LNCaP clone FGC (cell line): ENCODE measurements at places on chromosomes 5 and 9.

- DNase-seq: no peak
Measured at GRCh38 chr9:125701351-125701750, 5.7 kb downstream of the MAPKAP1 start.

- no peak for DNase-seq
Measured at GRCh38 chr5:56871777-56872176, 37.6 kb upstream of the SETD9 start.

DNA sequence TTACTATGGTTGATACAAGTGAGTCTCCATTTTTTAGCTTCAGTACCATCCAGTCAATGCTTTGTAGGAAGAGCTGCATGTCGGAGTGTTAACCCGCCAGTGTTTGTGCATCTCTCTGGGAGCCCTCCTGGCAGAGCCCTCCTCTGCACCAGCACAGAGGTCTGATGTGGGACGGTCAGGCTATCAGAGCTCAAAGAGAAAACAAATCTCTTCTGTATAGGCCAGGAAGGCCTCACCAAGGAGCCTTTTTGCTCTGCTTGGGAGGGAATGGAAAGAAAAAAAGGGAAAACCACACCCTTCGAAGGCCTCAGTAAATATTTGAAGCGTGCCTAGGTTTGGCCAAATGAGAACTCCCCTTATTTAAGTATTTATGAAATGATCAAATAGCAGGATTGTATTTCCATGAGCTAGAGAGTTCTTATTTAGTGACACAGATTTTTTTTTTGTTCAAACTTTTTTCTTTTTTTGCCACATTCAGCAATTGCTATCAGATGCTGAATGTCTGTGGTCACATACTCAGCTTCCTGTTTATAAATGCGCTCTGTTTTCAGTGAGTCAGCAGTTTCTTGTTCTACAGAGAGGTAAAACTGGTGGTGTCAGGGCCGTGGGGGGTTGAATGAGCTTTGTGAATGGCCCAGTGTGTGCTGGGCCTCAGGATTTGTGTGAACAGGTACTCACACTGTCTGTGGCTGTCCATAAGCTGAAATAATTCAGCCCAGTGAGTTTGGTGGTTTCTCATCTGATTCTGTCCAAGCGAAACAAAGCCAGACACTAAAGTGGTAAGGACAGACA, 226.6 kb downstream of the SNX18 start:
- no peak for DNase-seq

- DNase-seq: no peak
Measured at GRCh38 chr5:163448491-163448890, 11.1 kb downstream of the CCNG1 start.

DNA sequence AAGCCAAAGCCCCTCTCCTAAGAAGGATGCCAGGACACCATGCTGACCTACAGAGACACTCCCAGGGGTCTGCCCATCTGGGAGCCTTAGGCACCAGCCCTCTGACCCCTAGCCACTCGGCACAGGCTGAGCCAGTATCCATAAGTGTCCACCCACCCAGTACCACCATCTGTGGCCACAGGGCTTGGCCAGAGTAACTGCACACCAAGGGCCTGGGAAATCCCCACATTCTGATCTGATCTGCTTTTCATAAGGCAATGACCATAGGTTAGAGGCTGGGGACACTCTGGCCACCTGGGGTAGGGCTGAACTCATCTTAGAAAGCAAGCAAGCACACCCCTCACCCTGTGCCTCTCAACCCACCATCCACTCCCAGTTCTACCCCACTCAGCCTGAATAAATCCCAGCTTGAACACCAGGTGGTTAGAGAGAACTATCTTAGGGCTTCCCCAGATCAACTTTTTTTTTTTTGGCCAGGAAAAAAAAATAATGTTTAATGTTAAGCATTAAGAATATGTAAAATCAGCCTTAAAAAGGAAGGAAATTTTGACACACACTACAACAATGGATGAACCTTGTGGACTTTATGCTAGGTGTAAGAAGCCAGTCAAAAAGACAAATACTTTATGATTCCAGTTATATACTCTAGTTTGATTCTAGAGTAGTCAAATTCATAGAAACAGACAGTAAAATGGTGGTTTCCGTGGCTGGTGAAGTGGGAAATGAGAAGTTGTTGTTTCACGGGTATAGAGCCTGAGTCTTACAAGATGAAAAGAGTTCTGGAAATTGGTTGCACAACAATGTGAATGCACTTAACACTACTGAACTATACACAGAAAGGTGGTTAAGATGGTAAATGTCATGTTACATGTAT, 6.2 kb downstream of the GNPDA1 start:
- no peak for DNase-seq

- DNase-seq: no peak
Measured at GRCh38 chr9:112430006-112430522, 50.2 kb downstream of the HSDL2 start.

DNA sequence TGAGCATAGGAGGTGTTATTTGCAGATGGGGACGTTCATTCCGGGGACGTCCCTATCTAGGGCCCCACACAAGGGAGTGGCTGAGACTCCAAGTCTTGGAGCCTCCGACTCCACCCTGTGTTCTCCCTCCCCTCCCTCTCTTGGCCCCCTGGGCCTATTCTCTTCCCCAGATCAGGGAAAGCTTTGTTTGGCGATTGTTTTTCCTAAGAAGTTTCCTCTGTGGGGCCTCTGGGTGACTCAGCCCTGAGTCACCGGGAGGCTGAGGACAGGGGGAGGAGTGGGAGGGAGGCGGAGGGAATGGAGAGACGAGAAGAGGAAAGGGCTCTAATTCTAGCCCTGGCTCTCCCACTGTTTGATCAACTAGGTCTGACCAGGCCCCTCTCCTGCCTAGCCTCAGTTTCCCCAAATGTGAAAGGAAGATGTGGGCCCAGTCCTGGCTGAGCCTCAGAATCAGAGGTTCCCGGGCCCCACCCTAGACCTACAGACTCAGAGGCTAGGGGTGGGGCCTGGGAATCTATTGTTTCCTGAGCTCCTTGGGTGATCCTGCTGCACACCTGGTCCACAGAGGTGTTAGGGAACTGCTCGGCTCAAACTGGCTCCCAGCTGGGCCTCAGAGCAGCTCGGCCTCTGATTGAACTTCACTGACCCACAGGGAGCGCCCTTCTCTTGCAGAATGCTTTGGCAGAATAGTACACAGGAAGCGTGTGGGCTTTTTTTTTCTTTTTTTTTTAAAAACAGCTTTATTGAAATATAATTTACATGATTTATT, 19.2 kb downstream of the GSN start:
- no peak for DNase-seq

- no peak for DNase-seq
Measured at GRCh38 chr5:3080366-3080765, 328.9 kb upstream of the IRX2 start.

DNA sequence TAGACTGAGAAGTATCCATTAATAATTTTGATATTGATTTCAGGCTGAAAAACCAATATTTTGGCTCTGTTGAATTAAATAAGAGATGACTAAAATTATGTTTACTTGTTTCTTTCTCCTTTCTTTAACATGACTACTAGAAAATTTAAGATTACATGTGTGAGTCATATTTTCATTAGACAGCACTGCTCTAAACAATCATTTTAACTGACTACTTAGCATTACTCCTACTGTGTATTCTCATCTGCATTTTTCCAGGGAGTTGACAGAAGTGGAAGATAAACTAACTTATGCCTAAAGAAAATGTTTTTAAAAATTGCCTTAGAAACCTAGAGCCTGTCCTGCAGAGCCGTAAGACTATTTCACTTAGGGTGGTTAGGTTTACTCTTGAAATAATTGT, 29.1 kb downstream of the TNC start:
- no peak for DNase-seq

DNA sequence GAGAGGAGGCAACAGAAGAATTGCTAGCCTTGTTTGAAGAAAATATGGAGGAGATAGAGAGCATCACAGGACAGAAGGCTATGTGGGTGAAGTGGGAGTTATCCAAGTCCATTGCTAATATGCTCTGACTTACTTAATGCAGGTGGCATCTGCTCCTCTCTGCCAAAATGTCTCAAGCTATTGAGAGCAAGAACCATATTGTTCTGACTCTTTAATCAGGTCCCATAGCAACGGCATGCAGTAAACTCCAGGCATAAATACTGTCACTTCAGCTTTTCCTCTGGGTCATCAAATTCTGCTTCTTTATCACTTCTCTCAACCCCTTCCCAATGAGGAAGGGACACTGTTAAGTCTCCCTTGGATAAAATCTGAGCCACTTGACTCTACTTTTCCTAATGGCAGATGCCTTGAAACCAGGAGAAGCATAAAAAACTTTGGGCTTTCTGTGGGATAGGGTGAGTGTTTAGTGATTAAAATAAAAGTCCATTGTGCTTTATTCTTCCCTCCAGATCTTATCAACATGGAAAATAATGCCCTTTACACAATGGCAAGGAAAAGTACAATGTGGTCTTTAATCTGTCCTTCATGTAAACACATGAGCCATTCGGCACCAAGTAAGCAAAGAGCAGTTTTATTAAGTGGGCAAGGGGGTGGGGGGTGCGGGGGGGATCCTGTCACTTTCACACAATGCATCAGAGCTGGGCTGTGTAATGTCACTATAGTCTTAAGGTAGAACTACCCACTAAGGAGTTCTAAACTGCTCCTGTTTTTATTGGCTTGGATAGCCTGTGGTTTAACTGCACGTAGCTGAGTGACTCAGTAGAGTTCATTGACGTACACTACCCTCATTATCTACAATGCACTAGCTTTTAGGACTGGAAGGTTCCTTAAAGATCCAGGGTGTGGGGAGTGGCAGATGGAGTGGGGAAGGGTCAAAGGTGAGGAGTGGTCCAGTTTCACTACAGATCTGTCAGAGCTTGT, 71.0 kb upstream of the TARS1 start:
- DNase-seq: no peak
